ENCODE measurements at places on chromosomes 6 and 20.

- H3K27ac ChIP-seq = peak overlapping the region; percentile 76
- H3K4me1 ChIP-seq = peaks cover 62% of the 10 kb centered on the region
- H3K27me3 ChIP-seq = no peaks in the 10 kb centered on the region
- peaks cover 2% of the 10 kb centered on the region for H3K36me3 ChIP-seq
- DNase-seq = no peak
These were observed 9.4 kb downstream of the ACSS1 start for GRCh38 chr20:25048519-25048952.

GRCh38 chr6:141925001-141925400 is 207.7 kb upstream of the GJE1 start:
- no peaks in the 10 kb centered on the region for H3K36me3 ChIP-seq
- no peak overlapping the region for H3K4me3 ChIP-seq
- no peaks in the 10 kb centered on the region for H3K4me1 ChIP-seq

DNA sequence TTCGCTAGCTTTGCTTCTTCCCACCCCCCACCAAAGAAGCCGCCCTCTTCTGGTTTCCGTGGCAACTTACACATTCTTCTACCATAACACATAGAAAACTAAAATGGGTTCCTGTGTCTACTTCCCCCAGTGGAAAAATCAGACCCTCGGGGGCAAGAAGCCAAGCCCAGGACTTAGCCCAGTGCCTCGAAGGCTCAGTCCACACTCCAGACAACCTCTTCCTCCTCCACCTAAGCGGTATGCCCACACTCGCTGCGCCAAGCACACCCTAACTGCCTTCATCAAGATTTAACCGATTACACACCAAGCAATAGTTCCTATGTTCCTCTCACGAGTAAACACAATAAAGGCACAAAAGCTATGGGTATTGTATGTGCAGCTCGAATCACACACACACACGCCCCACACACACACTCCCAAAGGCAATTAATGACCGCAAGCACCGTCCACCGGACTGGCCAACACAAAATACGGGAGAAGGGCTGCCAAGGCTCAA is 537 bp downstream of the PPIL4 start:
- H3K4me3 ChIP-seq = peak overlapping the region; percentile 99
- DNase-seq = peak; percentile 79
- H3K4me1 ChIP-seq = peaks cover 45% of the 10 kb centered on the region
- H3K27me3 ChIP-seq = peaks cover 2% of the 10 kb centered on the region
- H3K36me3 ChIP-seq = peaks cover 21% of the 10 kb centered on the region
- H3K27ac ChIP-seq = peak overlapping the region; percentile 100

DNA sequence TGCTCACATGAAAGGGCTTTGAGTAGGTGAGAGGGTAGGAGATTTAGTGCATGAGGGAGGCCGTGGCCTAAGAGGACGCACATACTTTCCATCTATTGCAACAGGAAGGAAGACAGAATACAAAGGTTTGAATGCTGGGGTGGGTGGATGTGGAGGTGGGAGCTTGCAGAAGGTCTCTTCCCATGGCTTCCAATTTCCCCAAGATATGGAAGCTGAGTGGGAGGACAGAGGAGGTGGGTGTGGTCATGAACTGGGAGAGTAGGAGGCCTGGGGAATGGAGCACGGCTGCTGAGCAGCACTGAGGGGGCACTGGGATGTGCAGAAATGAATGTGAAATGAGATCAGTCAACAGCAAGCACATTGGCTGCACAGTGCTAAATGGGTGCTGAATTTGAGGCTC is 70.3 kb downstream of the SCML4 start:
- peaks cover 59% of the 10 kb centered on the region for H3K36me3 ChIP-seq
- H3K4me3 ChIP-seq = no peak overlapping the region
- peak overlapping the region; percentile 83 for H3K27ac ChIP-seq
- peaks cover 46% of the 10 kb centered on the region for H3K4me1 ChIP-seq
- no peak for DNase-seq

GRCh38 chr6:30485236-30485635 is 4.1 kb upstream of the HLA-E start:
- no peak overlapping the region for H3K4me3 ChIP-seq
- peaks cover 7% of the 10 kb centered on the region for H3K36me3 ChIP-seq
- no peak overlapping the region for H3K27ac ChIP-seq
- peaks cover 19% of the 10 kb centered on the region for H3K27me3 ChIP-seq
- DNase-seq = no peak
- peaks cover 40% of the 10 kb centered on the region for H3K4me1 ChIP-seq

DNA sequence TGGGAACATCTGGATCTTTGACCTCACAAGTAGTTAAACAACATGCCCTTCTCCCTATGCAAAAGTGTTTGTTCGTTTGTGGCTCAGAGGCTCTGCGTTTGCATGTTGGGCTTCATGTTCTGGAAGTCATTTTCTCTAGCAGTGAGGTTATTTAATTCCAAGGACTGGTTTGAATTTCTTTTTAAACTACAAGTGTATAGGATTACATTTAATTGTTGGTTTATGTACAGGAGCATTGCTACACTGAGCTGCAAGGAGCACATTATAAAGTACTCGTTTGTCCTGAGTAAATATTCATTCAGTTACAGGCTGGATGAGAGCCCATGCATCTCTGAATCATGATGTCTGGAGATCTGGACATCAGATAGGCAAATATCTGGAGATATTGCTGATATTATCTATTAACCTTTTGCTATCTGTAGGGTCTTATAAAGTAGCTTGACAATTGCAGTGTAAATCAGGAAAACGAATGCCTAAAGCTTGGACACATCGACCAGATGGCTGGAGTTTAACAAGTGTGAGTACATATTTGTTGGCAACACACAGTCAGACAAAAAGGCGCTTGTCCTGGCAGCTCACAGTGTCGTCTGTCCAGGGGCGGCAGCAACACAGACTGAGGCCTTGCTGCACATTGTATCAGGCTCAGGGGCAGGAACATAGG is 84.6 kb downstream of the PDE7B start:
- no peak for DNase-seq
- no peak overlapping the region for H3K4me3 ChIP-seq
- H3K4me1 ChIP-seq = no peaks in the 10 kb centered on the region
- no peaks in the 10 kb centered on the region for H3K36me3 ChIP-seq

DNA sequence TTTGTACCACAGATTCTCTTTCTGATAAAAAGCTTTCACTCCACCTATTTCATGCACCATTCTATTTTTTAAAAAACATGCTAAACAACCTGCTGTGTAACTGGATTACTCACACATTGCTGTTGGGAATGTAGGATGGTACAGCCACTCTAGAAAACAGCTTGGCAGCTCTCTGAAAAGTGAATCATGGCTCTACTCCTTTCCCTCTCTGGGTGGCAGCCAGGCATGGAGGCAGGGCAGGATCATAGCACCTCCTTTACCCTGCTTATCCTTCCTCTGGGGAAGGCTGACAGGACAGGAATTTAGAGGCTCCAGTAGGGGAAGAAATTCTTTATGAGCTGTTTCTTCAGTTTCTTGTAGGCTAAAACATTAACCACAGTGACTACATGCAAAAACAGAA is 6.7 kb upstream of the VNN2 start:
- H3K36me3 ChIP-seq = peaks cover 28% of the 10 kb centered on the region
- no peaks in the 10 kb centered on the region for H3K27me3 ChIP-seq
- H3K27ac ChIP-seq = peak overlapping the region; percentile 90

- no peak overlapping the region for H3K27ac ChIP-seq
- H3K4me3 ChIP-seq = no peak overlapping the region
- peaks cover 33% of the 10 kb centered on the region for H3K27me3 ChIP-seq
- peaks cover 2% of the 10 kb centered on the region for H3K4me1 ChIP-seq
These were observed 178.4 kb downstream of the QKI start for GRCh38 chr6:163592872-163593271.

- peaks cover 6% of the 10 kb centered on the region for H3K4me1 ChIP-seq
- no peaks in the 10 kb centered on the region for H3K27me3 ChIP-seq
- no peak overlapping the region for H3K4me3 ChIP-seq
These were observed 292.1 kb downstream of the CDC5L start for GRCh38 chr6:44679438-44680201.

GRCh38 chr20:34904202-34904621 is 27.8 kb downstream of the ACSS2 start:
- peaks cover 10% of the 10 kb centered on the region for H3K4me1 ChIP-seq
- DNase-seq = no peak
- H3K4me3 ChIP-seq = no peak overlapping the region
- H3K27ac ChIP-seq = no peak overlapping the region
- peaks cover 4% of the 10 kb centered on the region for H3K36me3 ChIP-seq
- H3K27me3 ChIP-seq = no peaks in the 10 kb centered on the region

GRCh38 chr20:57882451-57883161 is 172.8 kb upstream of the PMEPA1 start:
- H3K27me3 ChIP-seq = no peaks in the 10 kb centered on the region
- H3K36me3 ChIP-seq = no peaks in the 10 kb centered on the region
- DNase-seq = no peak

- H3K27me3 ChIP-seq = peaks cover 14% of the 10 kb centered on the region
- H3K27ac ChIP-seq = no peak overlapping the region
- DNase-seq = no peak
- H3K4me3 ChIP-seq = no peak overlapping the region
These were observed 41.4 kb upstream of the CLIC5 start for GRCh38 chr6:46056906-46057529.

DNA sequence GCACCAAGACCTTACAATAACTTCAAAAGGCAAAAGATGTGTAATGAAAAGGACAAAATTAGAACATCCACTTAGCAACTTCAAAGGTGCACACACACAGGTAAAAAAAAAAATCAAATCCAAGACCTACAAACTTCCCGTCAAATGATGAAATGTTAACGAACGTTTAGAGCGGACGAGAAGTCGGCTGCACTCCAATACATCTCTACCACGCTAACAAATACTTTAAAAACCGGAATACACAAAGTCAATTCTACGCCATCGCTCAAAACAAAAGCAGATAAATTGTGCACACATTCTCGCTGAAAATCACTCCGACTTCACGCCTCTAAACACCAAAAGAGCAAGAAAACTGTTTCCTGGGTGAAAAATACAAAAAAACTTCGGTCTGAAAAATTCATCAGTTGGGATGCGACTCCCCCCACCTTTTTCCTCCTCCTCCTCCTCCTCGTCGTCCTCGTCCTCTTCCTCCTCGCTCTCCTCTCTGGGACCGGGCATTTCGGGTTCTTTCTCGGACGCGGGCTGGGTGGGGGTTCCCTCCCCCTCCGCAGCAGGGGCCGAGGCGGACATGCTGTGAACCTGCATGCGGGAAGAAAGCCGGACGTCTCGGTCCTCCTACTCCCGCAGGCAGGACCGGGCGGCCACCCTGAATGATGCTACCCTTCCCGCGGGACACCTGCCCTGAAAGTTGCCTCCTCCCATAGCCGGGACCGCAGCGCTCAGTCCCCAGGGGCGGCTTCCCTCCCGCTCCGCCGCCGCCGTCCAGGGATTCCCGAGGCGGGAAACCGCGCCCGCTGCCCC is 712 bp downstream of the DEK start:
- peak overlapping the region; percentile 95 for H3K4me3 ChIP-seq
- no peaks in the 10 kb centered on the region for H3K27me3 ChIP-seq
- peaks cover 17% of the 10 kb centered on the region for H3K36me3 ChIP-seq
- DNase-seq = no peak
- H3K4me1 ChIP-seq = peaks cover 54% of the 10 kb centered on the region

DNA sequence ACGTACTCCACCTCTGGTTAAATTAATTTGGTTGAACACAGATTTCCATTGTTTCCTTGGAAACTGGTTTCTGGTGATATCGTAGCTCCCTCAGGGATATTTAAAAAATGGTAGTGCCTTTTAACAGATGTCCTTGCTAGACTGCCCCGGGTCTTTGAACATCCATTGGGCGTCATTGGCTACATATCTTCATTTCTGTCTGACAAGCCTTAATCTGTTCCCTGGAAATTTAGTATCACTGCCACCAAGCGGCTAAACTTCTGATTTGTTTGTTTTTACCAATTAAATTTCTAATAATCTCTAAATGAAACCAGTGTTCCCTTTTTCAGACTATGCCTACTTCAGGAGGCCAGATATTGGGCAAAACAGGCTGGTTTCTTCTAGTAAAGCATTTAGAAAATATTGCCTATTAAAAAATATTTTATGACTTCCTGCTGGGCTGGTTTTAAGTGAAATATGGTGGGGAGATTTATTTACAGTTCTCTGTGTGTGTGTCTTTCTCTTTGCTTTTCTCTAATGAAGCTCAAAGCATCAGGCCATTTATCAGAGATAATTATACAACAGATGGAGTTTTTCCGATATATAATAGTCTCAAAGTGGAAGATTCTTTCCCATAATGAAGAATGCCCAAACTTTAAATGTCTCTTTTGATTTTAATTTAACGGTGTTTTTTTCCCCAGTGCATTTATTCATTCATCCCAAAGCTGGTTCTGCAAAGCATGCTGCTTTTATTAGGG is 249.5 kb downstream of the ZFAND3 start:
- H3K27ac ChIP-seq = no peak overlapping the region
- peaks cover 23% of the 10 kb centered on the region for H3K4me1 ChIP-seq
- H3K36me3 ChIP-seq = peaks cover 38% of the 10 kb centered on the region
- no peak overlapping the region for H3K4me3 ChIP-seq
- DNase-seq = no peak
- H3K27me3 ChIP-seq = no peaks in the 10 kb centered on the region

- peak; percentile 76 for DNase-seq
- H3K27ac ChIP-seq = no peak overlapping the region
- H3K4me1 ChIP-seq = no peaks in the 10 kb centered on the region
These were observed 31.8 kb downstream of the PSMB9 start for GRCh38 chr6:32885698-32886286.

DNA sequence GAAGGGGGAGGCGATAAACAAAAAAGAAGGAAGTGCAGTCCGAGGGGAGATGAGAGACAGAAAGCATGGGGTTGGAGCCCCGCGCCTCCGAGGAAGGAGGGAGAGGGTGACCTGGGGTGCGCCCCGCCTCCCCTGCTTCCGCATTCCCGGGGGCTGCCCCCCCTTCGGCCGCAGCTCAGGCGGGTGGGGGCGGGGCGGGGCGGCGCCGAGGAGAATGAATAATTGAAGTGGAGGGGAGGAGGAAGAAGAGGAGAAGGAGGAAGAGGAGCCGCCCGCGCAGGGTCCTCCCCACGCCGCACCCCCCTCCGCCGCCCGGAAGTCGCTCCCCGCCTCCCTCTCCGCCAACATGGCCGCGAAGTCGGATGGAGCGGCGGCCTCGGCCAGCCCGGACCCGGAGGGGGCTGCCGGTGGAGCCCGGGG is at the start of gene XKR7:
TSS of gene XKR7 (plus strand) at position 322 of the 420 bp plus-strand sequence. CDS start at position 347, 25 bp downstream.
- no peaks in the 10 kb centered on the region for H3K36me3 ChIP-seq
- no peak within 1 kb of the TSS for H3K27ac ChIP-seq
- peaks cover 24% of the 10 kb centered on the region for H3K27me3 ChIP-seq
- H3K4me1 ChIP-seq = peaks cover 5% of the 10 kb centered on the region

DNA sequence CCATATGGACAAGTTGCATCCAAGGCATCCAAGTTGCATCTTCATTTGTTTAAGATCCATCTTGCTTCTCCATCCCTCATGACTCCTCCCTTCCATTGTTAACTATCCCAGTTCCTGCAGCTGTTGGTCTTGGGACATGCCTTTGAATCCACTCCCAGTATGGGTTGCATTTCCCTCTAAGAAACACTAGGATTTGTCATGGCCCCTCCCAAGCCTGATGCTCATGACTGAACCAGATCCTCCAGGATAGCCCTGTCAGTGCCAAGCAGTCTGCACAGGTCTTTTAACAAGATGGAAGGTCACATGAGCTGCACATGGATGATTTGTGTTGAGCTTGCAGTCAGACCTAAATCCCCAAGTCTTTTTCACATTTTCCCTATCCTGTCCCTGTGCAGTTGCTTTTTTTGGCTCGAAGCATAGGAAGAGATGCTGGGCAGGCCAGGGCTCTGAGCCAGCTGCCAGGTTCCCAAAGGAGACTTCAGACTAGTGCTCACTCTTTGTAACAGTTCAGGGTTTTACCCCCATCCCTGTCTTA is 4.2 kb downstream of the PPP2R5D start:
- H3K4me1 ChIP-seq = peaks cover 59% of the 10 kb centered on the region
- no peak overlapping the region for H3K27ac ChIP-seq
- no peak for DNase-seq
- no peaks in the 10 kb centered on the region for H3K27me3 ChIP-seq

Measured in naive thymus-derived CD8-positive, alpha-beta T cell (primary cell).